ENCODE measurements at places on chromosomes 5 and 9.

DNA sequence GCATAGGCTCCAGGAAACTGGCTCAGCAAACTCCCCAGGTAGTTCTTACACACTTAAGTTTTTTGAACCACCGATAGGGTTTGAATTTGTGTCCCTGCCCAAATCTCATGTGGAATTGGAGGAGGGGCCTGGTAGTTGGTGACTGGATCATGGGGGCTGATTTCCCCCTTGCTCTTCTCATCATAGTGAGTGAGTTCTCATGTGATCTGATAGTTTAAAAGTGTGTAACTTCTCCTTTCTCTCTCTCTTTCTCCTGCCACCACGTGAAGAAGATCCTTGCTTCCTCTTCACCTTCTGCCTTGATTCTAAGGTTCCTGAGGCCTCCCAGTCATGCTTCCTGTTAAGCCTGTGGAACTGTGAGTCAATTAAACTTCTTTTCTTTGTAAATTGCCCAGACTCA, 22.4 kb upstream of the HACD4 start:
- no peak for DNase-seq

DNA sequence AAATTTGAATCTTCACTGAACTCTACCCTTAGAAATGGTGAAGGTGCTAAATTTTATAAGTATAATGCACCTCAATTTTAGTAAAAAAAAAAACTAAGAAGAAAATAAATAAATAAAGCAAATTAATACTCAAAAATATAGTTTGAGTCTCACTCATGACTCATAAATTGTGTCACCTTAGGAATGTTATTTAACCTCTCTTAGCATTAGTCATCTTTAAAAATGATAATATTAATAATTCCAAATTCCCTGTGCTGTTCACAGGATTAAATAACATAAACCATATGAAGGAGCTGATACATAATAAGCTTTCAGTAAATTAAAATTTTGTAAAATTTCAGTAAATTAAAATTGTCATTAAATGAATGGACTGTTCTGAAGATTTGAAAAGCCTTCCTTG, 339.8 kb upstream of the RGMB start:
- no peak for DNase-seq

GRCh38 chr5:175824676-175825075, 46.7 kb upstream of the CPLX2 start:
- DNase-seq: no peak

- DNase-seq: no peak
Measured at GRCh38 chr9:126383406-126384046, 56.9 kb downstream of the MVB12B start.

DNA sequence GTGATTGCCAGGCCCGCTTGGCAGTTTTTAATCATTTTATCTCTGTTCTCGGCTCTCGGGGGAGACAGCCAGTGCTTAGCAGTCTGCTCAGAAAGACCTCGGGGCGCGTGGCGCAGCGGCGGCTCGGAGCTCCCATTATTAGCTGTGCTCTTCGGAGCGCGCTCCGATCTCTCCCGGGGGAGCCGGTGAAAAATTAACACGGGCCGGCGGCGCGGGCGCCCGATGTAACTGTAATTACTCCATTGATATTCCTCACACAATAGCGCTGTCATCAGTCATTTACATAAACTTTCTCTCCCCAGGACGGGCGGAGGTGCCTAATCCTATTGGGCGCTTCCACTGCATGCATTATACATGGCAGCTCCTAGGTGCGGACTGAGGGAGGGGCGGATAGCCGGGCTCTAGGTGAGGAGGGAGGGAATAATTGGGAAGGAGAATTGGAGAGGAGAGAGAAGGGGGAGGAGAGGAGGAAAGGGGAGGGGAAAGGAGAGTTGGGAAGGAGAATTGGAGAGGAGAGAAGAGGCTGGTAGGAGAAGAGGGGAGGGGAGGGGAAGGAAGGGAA, 24.9 kb downstream of the LMX1B start:
- DNase-seq: no peak

Data from NCI-H1436 treated with DMSO at 0.1 percent for 48 hours (cell line).